ENCODE measurements at places on chromosomes 1 and 21. TPM values are rescaled to one million over a fixed set of nuclear protein-coding genes. Genes with fewer than 3 reads are reported as not detected.

DNA sequence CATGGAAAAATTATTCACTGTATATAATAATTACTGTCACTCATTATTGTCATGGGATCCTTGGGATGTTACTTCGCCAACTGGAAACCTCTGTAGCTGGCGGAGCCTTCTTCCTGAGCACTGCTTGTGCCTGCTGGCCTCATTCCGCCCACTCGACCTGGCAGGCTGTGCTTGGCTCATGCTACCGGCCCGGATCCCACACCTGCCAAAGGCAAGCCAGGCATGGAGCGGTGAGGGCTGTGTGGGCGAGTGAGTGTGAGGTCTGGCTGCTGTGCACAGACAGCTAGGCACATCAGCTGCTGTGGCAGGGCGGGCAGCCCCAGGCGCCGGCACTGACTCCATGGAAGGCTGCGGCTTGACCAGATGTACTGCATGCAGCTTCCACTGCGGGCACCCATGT lies 78.4 kb downstream of the DISP1 start:
- H3K4me1 ChIP-seq: peaks cover 29% of the 10 kb centered on the region
- H3K36me3 ChIP-seq: no peaks in the 10 kb centered on the region
- no peak overlapping the region for H3K27ac ChIP-seq
- DNase-seq: no peak
- no peak overlapping the region for H3K4me3 ChIP-seq

DNA sequence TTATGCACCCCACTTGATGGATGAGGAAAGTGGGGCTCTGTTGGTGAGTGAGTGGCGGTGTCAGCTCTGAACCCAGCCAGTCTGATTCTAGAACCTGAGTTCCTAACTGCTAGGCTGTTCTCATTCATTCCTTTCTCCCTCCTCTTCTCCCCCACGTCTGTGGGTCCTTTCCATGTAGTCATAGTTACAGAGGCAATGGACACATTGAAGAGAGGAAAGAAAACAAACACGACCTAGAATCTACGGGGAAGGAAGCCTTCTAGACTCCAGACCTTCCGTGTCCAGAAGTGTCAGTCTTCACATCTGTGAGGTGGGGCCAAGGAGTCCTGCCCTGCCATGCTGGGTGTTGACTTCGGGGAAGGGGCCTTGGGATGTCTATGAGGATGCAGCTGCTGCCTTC lies 115.8 kb upstream of the WNT4 start:
- DNase-seq: no peak
- peaks cover 4% of the 10 kb centered on the region for H3K27me3 ChIP-seq
- H3K4me1 ChIP-seq: peaks cover 57% of the 10 kb centered on the region
- no peaks in the 10 kb centered on the region for H3K36me3 ChIP-seq

The S100A9 gene
- total RNA-seq: not detected

- H3K4me1 ChIP-seq: peaks cover 9% of the 10 kb centered on the region
- H3K36me3 ChIP-seq: no peaks in the 10 kb centered on the region
- no peak overlapping the region for H3K27ac ChIP-seq
- DNase-seq: no peak
- no peak overlapping the region for H3K4me3 ChIP-seq
- no peaks in the 10 kb centered on the region for H3K27me3 ChIP-seq
Measured at GRCh38 chr1:8472668-8473067, 154.8 kb downstream of the SLC45A1 start.

GRCh38 chr1:91696321-91696720 lies 189.6 kb downstream of the TGFBR3 start:
- no peaks in the 10 kb centered on the region for H3K27me3 ChIP-seq
- no peak for DNase-seq
- no peak overlapping the region for H3K4me3 ChIP-seq
- H3K4me1 ChIP-seq: peaks cover 51% of the 10 kb centered on the region
- H3K36me3 ChIP-seq: peaks cover 42% of the 10 kb centered on the region
- peak overlapping the region; percentile 48 for H3K27ac ChIP-seq
